Heart left ventricle (tissue), 16 donors: ENCODE measurements at places on chromosomes 3 and 15. TPM values are rescaled to one million over a fixed set of nuclear protein-coding genes. Genes with fewer than 3 reads are reported as not detected.
A peak's percentile ranks its signal among the peaks of the same experiment; 100 is the strongest.

- no peak for DNase-seq
These were observed 1.6 kb upstream of the HYAL3 start for GRCh38 chr3:50300681-50301254.

- DNase-seq = no peak
These were observed 126.7 kb downstream of the ARNT2 start for GRCh38 chr15:80530737-80531365.

GRCh38 chr15:68484696-68485400 is 52.9 kb upstream of the ITGA11 start:
- no peak for DNase-seq

GRCh38 chr3:182121401-182121800 is 409.7 kb downstream of the SOX2 start:
- DNase-seq = no peak

DNA sequence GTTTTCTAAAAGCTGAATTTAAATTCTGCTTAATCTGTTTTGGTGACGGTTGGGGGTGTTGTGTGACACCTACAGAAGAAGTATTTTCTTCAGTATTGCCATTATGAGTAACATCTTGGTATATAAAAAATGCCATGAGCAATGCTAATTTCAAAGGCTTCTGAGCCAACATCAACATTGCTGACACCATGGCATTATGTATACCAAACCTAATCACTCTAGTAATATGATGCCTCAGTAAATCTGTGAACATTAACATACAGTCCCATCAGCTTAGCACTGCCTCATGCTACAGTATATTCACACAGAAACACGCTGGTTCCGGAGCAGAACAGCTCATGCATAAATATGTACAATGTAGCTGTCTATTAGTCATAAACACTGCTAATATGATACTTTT is 75.8 kb downstream of the ZPLD1 start:
- no peak for DNase-seq

DNA sequence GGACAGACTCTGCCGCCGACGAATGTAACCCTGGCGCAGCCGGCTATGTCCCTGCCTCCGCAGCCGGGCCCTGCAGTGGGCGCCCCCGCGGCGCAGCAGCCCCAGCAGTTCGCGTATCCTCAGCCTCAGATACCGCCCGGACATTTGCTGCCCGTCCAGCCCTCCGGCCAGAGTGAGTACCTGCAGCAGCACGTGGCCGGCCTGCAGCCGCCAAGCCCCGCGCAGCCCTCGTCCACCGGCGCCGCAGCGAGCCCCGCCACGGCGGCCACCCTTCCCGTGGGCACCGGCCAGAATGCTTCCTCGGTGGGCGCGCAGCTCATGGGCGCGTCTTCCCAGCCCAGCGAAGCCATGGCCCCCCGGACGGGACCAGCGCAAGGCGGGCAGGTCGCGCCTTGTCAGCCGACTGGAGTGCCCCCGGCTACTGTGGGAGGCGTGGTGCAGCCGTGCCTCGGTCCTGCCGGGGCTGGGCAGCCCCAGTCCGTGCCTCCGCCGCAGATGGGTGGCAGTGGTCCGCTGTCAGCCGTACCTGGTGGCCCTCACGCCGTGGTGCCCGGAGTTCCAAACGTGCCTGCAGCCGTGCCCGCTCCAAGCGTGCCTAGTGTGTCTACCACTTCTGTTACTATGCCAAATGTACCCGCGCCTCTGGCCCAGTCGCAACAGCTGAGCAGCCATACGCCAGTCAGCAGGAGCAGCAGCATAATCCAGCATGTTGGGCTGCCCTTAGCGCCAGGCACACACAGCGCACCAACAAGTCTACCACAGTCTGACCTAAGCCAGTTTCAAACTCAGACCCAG is 2.4 kb downstream of the TSC22D2 start:
- DNase-seq = peak; percentile 46

- DNase-seq = no peak
These were observed 39.4 kb upstream of the CCR2 start for GRCh38 chr3:46314517-46314916.

RHCG gene
- total RNA-seq = 0.20 TPM

GOLGA6D gene
- total RNA-seq = not detected

GRCh38 chr3:180048103-180048502 is 11.4 kb upstream of the PEX5L start:
- no peak for DNase-seq

IMPG2 gene
- 0.33 TPM for total RNA-seq

- no peak for DNase-seq
These were observed 84.6 kb downstream of the GREM1 start for GRCh38 chr15:32802286-32802936.

DNA sequence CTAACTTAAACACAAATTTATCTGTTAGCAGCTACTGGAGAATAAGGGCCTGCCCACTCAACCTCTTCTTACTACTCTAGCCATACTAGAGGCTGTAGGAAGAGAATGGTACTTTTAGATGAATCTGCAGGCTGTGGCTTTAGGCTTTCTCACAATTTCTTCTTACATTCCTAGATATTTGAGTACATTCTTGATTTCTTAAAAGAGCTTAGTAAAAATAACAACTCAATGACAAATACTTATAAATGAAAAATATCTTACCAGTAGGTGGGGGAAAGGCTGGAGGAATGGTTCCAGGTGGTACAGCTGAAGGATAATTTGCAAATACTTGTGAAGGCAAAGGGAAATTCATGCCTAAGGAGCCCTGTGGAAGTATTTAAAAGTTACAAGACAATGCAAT is 92.9 kb upstream of the GK5 start:
- no peak for DNase-seq

DNA sequence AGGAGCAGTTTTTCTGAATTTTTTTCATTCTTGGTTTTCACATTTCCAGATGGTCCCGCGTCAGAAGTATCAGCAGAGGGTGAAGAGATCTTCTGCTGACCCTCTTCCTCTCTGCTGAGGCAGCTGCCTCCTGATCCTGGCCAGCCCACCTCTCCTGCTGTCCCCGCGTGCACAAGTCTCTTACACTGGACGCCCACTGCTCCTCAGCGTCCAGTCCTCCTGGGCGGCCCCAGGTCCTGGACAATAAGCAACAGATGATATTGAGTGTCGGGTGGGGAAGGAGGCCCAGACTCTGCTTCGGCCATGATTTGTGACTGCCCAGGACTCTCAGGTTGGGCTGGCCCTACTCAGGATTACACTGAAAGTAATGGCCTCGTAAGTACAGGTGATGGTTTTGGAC is 50.1 kb downstream of the KLHL25 start:
- DNase-seq = no peak

GRCh38 chr15:38651328-38652038 is 86.9 kb upstream of the RASGRP1 start:
- no peak for DNase-seq

GRCh38 chr3:118912188-118912587 is 122.5 kb downstream of the IGSF11 start:
- DNase-seq = no peak

CAMK2N2 gene
- not detected for total RNA-seq

DNA sequence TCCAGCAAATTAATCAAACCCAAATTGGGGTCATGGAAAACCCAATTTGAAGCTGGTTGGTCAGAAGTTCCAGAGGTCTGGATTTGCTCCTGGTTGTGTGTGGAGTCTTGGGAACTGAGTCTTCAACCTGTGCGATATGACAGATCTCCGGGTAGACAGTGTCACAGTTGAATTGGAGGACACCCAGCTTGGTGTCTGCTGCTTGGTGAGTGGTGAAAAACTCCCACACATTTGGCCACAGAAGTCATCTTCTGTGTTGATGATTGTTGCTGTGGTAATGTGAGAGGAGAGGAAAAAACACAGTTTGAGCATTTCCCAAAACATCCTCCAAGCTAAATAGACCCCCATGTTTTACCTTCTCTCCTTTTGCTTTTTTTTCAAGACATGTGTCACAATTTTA is 218.1 kb downstream of the TP63 start:
- no peak for DNase-seq

DNA sequence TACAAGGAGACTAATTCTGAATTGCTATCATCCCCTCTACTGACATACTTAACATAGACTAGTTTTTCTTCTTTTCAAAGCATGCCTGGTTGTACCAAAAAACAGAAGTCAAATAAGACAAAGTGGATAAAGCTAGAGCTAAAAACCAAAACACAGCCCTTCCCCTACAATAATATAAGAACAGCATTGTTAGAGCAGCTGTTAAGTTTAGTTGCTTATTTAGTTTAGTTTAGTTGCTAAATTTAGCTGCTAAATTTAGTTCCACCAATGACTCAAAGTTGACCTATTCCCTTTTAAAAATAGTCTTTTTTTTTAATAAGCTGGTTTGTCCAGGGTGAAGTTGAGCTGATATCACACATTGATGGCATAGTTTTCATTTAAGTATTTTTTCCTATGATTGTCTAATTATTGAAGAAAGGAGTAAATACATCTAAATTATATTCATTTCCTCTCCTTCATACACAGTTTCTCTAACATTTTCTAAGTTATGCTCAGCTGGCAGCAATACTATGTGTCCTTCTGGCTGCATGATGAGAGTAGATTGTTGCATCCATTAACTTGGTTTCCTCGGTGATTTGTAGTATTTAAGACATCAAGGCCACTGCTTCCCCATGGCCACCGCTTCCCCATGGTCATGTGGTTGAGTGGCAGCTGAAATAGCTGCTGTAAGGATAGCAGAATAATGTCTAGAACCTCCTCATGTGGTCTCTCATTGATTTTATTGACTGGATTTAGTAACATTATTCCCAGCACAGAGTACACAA is 718.6 kb upstream of the NECTIN3 start:
- no peak for DNase-seq

HCN4 gene
- 9.7 TPM for total RNA-seq
